ENCODE measurements at places on chromosomes 7 and 10.
A peak's percentile ranks its signal among the peaks of the same experiment; 100 is the strongest.

DNA sequence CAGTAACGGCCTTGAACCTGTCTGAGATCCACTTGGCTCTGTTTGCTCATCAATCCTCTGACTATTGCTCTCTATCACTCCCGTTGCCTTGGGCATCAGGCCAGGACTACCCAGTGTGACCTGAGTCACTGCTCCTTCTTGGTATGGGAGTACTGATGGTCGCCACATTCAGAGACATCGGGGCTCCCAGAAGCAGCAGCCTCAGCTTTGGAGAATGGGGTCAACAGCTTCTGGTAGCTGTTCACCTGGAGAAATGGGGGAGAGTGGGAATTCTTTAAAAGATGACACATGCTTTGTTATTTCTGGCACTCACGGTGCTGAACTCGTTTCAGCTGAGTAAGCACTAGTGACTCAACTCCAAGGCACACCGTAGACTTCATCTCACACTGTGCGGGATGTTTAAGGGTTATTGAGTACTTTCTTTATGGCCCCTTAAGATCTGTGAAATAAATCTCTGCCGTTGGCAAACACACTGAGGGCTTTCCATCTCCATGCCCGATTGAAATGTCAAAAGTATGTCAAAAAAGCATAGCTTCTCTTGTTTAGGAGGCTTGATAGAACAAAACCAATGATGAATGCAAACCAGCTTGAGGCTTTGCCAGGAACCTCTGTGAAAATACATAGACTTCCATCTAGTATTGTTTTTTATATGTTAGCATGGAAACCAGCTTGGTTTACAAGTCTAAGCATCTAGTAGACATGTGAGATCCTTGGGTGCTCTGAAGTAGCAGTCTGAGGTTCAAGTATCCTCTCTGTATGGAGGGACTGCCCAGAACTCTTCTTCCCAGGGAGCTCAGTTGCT is 333.1 kb downstream of the CXCL12 start:
- peak; percentile 63 for DNase-seq

DNA sequence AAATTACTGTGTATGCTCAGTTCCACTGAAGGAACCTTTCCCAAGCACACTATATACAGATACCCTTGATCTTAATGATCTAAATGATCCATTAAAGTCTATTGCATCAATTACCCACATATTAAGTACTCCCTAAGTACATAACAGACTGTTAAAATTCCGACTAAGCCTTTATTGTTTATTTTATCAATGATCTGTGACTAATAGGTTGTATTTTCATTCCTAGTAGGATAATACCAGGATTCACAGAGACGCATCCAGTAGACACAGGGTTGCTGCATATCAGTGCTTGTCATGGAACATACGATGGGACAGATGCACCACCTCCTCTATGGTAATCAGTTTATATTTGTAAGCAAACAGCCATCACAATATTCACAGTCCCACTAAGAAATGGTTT is 159.6 kb upstream of the SLC26A5 start:
- no peak for DNase-seq

DNA sequence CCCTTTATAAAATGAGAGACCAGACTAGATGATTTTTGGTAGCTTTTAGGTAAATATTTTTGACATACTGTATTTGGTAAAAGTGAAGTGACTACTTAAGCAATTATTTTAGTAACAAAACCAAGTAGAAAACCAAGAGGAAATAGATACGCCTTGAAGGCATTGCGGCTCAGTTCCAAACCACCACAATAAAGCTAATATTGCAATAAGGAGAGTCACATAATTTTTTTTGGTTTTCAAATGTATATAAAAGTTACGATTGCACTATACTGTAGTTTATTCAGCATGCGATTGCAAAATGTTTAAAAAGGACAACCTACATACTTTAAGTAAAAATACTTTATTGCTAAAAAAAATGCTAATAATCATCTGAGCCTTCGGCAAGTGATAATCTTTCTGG is 581.7 kb upstream of the POT1 start:
- DNase-seq: no peak

DNA sequence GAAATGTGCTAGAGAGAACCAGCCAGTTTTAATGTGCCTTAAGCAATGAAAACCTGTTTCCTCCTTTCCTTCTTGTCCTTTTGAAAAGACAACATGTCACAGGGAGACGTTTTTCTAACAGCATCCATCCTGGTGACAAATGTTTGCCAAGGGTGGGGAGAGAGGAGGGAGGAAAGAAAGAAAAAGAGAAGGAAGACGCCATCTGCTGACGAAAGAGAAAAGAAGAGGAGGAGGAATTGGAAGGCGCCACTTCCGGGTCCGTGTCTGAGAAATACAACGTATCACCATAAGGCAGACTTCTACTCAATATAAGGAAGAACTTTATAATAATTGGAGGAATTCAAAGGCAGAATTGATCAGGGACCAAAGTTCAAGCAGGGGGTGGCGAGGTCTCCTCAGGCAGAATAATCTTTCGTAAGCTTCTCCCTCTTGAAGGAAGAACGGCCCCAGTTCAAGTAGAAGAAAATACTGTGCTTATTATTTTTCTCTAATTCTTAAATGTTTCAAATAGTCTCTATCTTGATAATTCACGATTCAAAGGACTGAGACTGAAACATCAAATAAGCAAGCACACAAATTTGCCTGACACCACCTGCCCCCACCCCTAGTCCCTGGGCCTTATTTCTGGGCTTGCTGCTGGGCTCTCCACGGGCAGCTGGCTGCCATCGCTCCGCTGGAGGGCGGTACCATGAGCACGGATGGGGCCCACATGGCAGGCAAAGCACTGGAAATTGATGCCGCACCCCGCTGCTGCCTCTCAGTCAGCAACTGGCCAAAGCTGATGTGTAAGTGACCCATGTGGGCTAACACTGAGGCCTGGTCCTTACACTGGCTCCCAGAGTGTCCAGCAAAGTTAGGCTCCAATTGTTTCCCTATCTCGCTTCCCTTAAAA is 273.7 kb upstream of the KLF14 start:
- peak; percentile 75 for DNase-seq

GRCh38 chr7:114026486-114027089 is 107.8 kb upstream of the PPP1R3A start:
- peak; percentile 49 for DNase-seq

DNA sequence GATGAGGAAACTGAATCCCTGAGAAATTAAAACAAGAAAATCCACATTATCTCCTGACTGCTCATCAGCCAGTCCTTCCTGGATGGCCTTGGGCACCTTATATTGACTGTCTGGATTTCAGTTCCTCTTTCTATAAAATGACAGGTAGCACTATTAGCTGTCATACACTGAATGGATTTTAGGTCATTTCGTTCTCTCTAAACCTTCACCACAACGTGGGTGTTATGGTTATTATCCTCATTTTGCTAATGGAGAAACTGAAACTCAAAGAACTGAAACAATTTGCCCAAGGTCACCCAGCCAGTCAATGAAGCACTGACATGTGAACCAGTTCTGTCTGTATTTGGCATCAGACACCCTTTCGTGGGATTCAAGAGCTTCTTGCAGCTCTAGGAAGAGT is 193.8 kb downstream of the CYP26A1 start:
- no peak for DNase-seq
